Activated T-cell treated with anti-CD3 and anti-CD28 coated beads for 48 hours (primary cell): ENCODE measurements at places on chromosomes 6 and 20.

GRCh38 chr20:757506-757905 is 10.8 kb downstream of the SLC52A3 start:
- DNase-seq = no peak

DNA sequence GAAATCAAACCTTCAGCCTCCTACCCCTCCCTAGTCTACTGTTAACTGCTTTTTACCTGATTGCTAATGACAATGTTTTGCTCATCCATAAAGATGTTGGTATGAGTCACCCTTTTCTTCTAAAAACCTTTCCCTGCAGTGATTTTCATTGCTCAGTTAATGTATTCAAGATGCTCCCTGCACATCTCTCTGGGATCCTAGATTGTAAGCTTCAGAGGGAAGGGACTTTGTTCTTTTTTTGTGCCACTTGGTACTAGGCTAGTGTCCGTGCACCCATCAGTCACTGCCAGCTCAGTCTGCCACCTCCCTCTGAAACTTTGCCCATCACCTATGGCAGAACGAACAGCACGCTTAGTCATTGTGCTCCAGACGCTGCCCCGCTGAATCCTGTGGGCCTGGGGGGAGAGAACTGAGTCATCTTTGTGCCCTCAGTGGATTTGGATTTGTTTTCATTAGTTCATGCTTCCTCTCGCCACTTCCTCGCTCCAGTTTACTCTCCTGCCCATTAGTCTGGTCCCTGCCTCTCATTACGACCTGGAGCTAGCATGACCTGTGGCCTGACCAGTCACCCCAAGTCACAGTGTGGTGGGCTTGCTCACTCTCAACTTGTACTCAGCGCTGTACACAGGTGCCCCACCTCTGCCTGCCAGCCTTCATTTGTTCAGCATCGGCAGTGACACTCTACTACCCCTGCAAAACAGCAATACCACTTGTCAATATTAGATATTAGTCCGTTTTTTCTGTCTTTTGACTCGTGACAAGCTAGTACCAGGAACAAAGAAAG is 78.0 kb upstream of the TMEM181 start:
- DNase-seq = no peak

DNA sequence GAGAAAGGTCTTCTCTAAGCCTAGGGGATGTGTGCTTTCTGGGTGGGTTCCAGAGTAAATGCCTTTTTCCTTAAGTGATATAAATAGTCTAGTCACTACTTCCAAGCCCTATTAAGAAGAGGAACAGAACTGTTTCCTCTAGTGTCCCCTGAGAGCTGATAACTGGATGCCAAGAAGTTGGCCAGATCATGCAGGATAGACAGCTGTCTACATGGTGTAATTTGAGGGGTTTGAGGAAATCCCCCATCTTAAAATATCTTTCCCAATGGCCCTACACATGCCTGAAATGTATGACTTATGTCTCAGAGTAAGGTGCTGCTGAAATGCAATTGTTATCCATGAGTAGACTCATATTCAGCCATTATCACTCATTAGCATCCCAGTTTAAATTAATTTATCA is 20.2 kb upstream of the PIM1 start:
- DNase-seq = no peak

DNA sequence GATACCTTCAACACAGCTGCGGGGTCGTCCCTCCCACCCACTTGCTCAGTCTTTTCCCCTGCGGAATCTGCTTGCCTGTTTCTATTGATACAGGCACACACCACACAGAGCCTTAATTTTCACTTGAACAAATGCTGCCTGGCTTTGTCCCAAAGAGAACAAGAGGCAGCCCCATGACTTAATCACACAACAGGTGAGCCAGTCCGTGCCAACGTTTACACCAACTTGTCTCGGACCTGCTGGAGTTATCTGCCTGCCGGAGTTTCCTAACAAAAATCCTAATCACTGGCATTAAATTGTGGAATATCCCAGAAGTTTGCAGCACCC is 186.8 kb upstream of the RREB1 start:
- DNase-seq = no peak
